ENCODE measurements at places on chromosomes 2 and 18.

- no peak for DNase-seq
Measured at GRCh38 chr2:120924924-120925323, 189.3 kb downstream of the GLI2 start.

DNA sequence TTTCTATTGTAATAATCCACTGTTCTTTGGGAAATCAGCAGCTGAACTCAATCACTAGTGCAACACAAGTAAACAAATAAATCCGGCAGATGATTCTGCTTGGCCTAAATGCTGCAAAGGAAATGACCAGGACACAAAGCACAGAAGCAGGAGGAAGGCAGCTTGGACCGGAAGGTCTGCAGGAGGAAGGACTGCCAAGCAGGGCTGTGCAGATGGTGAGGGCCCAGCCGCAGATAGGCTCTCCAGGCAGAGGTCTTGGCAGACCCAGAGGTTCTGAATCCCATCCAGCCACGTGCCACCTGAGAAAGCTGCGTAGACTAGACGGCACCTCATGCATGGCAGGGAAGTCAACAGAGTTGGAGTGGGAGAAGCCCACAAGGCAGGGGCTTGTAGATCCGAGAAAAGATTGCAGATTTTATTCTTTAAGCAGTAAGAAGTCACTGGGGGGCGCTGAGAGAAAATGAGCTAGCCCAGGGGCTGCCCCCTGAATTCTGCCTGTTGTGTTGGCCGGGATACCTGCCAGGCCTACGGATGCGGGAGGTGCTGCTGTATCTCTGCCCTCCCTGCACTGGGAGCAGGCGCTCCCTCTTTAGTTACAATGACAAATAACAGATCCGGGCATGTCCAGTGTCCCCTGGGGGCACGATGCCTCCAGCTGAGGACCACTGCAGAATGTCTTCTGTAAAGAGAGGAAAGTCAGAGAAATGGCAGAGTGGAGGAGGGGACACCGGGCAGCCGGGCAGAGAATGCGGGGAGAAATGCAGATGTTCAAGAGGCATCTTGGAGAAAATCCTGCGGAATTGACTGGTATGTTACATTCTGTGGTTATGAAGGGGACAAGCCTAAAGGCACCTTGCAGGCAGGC lies 153.5 kb downstream of the PXDN start:
- no peak for DNase-seq

DNA sequence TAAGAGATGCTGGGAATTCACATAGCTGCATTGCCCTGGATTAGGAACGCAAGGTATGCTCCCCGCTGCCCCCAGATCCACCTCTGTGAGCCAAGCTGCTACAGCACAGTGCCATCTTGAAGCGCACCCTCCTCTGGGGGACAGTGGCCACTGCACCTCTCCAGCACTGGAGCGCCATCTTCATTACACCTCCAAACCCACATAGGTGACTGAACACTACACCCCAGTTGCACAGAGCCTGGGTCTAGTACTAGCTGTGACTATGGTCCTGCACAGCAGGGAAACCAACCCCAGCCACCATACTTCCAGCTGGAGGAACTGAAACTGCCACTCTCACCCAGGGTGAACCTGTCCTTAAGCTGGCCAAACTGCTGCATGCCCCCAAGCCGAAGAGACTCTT lies 84.6 kb downstream of the TMEM237 start:
- no peak for DNase-seq

- DNase-seq = no peak
Measured at GRCh38 chr2:30392097-30392496, 54.9 kb upstream of the LCLAT1 start.

DNA sequence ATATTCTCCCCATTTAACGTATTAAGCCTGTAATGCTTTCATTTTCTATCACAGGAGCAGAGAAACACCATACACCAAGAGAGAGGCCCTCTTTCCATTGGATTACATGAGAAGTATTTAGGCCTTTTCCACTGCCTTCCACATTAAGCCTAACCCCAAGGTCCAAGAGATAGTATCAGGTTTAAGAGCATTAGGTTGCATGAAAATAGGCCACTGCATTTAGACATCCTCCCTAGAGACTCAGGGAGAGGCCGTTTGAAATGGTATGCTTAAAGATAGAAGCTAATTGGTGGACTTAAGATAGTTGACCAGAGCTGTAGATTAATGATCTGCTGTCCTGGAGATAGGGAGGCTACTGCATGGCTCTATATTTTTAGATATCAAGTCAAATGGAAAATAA lies 128.5 kb upstream of the PTPRM start:
- DNase-seq = no peak

- DNase-seq = no peak
Measured at GRCh38 chr18:11902522-11903292, 5.4 kb downstream of the MPPE1 start.

DNA sequence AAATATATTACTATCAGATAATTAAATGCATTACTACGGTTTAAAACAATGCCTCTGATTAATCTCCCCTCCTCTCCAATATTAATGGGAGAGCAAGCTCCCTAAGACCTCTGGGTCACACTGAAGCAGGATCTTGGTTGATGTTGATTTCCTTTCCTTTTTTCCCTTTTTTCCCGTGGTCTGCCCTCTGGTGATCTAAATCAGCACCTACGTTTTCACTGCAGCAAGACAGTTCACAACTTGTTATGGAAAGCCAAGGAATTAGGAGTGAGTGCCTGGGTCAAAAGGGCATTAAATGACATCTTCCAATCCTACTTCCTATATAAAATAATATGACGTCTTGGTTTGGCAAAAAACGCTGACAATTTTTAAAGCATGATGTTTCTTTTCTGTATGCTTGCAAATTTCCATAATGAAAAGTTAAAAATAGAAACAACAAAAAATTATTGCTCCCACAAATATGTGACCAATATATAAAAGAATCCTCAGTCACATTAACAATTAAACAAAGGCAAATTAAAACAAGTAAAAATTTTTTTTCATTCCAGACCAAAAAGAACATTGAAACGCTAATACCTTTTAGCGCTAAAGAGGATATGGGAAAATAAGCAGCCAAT lies 7.9 kb upstream of the CFAP36 start:
- DNase-seq = no peak

DNA sequence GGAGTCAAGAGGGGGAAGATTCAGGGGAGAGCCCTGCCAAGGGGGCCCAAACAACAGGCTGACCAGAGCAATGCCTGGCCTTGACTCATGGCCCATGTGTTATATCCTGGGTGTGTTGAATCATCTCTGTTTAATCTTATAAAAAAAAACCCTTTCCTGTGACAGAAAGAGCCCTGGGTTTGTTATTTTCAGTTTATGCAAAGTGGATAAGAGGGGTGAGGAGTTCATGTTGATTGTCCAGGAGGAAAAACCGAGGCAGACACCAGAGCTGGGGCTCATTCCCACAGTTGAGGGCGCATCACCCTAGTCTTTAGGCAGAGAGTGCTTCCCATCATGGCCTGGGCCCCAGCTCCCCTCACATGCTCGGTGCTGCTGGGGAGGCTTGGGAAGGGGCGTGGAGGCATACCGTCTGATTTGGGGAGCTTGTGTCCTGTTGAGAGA lies 30.9 kb upstream of the IL37 start:
- DNase-seq = no peak

DNA sequence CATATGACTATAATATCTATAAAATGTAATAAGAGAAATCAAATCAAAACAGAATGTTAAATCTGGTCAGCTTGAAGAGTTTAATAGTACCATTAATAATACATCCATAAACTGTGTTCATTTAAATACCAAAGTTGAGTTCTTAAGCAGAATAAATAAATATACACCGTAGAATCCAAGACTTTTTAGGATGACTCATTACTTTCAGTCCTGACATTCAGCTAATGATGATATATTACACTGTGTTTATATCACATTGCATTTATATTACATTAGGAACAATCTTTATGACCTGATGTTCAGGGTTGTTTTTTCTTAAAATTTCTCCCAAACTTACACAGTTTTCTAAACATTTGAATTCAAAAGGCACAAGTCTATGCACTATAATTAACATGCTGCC lies 331.3 kb downstream of the SS18 start:
- DNase-seq = no peak

DNA sequence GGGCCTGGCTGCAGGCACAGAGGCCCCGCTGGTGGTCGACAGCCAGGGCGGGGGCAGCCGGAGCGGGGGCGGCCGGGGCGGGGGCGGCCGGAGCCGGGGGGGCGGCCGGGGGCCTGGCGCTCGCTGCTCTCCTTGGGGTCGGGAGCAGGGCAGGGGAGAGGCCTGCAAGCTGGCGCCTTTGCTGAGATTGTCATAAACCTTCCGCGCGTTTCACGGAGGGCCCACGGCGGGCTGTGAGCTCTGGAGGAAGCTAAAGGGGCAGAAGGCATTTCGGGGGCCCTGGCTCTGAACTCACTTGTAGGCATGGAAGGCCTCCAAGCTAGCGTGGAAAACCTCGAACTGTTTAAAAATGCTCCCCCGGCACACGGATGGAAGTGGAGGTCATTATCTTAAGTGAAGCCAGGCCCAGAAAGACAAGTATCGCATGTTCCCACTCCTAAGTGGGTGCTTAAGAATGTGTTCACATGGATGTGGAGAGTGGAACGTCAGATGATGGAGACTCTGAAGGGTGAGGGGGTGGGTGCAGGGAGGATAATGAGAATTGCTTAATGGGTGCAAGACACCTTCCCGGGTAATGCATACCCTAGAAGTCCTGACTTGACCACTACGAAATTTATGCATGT lies 629 bp downstream of the PRELID3A start:
- no peak for DNase-seq

GRCh38 chr2:68384485-68385107 lies 19.5 kb downstream of the PLEK start:
- DNase-seq = no peak

- DNase-seq = peak; percentile 42
Measured at GRCh38 chr2:229273723-229274338, 2.7 kb upstream of the PID1 start.

DNA sequence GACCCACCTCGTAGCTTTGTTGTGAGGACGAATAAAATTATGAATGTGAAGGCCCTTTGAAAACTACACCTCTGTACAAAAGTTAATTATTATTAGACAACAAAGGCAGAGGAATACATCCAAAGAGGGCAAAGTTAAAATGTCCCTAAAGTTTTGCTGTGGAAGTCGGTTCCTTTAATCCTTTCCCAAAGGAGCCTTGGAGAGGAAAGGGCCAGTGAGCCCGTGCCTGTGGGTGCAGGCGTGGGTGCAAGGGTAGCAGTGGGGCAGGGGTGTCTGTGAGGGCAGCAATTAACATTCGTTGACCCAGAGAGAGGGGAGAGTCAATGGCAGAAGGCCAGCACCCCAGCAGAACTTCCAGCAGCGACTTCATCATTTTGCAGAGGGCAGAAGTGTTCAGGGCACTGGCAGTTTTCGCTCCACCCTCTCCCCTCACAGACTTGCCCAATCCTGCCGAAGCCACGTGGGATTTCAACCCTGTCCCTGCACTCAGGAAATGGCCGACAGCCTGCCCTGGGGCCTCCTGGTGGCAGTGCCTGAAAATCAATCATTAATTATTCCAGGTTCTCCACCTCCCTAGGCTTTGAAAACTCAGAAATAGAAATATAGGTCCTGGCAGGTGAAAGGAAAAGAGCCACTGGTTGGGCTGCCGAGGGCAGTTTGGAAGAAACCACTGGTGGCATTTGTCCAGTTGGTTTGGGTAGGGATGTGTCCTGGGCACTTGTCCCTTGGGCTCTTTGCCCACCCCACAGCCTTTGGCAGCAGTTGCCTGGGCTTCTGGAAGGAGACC lies 4.2 kb upstream of the PAX8 start:
- DNase-seq = peak; percentile 38

DNA sequence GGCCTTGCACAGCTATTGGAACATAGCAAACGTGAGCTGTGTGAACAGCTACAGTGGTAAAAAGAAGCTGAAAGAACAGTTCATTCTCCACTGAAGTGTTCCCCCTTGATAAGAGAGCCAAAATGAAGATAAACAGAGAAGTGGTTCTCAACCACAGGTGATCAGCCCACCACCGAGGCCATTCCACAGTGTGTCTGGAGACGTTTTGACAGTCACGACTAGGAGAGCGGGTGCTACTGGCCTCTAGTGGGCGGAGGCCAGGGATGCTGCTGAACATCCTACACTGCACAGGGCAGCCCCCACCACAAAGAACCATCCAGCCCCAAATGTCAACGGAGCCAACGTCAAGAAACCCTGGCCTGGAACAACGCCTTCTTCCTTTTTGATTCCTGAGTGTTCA lies 38.4 kb downstream of the ADCY3 start:
- DNase-seq = no peak

DNA sequence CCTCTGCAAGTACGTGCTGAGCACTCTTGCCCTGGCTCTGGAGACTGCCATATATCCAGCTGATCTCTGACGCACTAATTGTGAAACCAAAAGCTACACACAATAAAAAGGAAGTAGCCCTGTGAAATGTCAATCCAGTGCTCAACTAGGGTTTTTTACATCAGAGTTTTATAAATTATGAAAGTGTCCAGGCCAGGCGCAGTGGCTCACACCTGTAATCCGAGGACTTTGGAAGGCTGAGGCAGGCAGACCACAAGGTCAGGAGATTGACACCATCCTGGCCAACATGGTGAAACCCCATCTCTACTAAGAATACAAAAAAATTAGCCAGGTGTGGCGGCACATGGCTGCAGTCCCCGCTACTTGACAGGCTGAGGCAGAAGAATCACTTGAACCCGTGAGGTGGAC lies 24.5 kb upstream of the PEX13 start:
- DNase-seq = no peak

DNA sequence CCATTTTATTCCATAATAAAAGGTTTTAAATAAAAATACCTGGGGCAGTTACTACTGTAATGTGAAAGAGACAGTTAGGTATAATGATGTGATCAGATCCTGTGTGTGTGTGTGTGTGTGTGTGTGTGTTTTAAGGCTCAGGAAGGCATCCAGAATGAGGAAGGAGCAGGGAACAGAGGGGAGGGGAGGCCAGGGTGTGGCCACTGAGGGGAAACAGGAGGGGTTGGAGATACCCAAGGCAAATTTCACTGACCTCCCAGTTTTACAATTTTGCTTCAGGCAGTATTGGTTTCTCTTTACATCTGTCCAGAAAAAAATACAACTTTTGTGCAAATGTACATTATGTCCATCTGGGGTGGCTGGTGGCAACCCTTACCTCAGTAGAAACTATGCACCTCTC lies 163.5 kb upstream of the FBXO11 start:
- DNase-seq = no peak

GRCh38 chr2:148730085-148730484 lies 85.5 kb downstream of the EPC2 start:
- DNase-seq = no peak
